Activated CD8-positive, alpha-beta T cell treated with anti-CD3 and anti-CD28 coated beads, Interleukin-2, amount 10 ng/mL, durations not matched to agents 7 days and 5 days (primary cell): ENCODE measurements at places on chromosomes 3 and 15. TPM values are rescaled to one million over a fixed set of nuclear protein-coding genes. Genes with fewer than 3 reads are reported as not detected.
A peak's percentile ranks its signal among the peaks of the same experiment; 100 is the strongest.

- no peaks in the 10 kb centered on the region for H3K36me3 ChIP-seq
- H3K27ac ChIP-seq, result no peak overlapping the region
- peaks cover 34% of the 10 kb centered on the region for H3K27me3 ChIP-seq
- no peaks in the 10 kb centered on the region for H3K4me1 ChIP-seq
- DNase-seq, result no peak
- H3K4me3 ChIP-seq, result no peak overlapping the region
Measured at GRCh38 chr3:46649436-46649835, 37.1 kb downstream of the FAM240A start.

GRCh38 chr15:95604634-95605036 lies 725.9 kb upstream of the NR2F2 start:
- H3K27me3 ChIP-seq, result peaks cover 3% of the 10 kb centered on the region
- no peak overlapping the region for H3K27ac ChIP-seq
- no peaks in the 10 kb centered on the region for H3K4me1 ChIP-seq

DNA sequence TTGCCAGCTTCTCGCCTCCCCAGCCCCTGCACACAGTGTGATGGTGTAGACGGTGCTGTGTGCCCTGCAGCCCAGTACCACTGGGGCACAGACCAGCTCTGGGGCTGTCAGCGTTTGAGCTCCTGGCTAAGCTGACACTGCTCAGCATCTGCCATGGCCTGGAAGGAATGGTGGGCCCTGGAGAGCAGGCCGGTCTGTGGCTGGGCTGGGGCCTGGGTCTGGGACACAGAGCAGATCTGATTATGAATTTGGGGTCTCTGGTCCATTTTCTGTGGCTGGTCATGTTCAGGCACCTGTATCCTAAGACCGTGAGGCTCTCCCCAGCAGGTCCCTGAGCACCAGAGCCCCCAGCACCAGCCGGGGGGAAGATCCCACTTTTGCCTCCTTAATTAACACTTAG lies 34.7 kb downstream of the HCN4 start:
- no peaks in the 10 kb centered on the region for H3K4me1 ChIP-seq
- H3K36me3 ChIP-seq, result no peaks in the 10 kb centered on the region
- DNase-seq, result no peak
- H3K4me3 ChIP-seq, result no peak overlapping the region
- no peaks in the 10 kb centered on the region for H3K27me3 ChIP-seq
- H3K27ac ChIP-seq, result no peak overlapping the region

DNA sequence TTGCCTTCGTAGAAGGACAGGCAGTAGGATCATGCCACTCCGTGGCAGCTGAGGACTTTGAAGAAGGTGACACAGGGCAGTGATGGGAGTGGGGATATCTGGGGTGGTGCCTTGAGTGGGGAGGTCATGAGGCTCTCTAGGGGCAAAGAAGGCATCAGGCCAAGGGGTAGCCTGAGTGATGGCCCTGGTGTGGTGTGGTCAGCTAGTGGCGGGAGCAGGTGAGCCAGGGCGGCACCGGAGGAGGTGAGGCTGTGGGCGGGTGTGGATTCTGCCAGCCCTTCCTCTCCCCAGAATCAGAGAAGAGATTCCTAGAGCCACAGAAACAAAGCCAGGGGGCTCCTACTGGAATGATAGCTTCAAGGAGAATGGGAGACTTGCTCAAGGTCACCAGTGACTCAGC lies 18.4 kb downstream of the WNT7A start:
- peaks cover 16% of the 10 kb centered on the region for H3K4me1 ChIP-seq
- H3K36me3 ChIP-seq, result no peaks in the 10 kb centered on the region
- no peak overlapping the region for H3K4me3 ChIP-seq
- peaks cover 9% of the 10 kb centered on the region for H3K27me3 ChIP-seq
- DNase-seq, result no peak
- H3K27ac ChIP-seq, result no peak overlapping the region

The TMIE gene
- total RNA-seq, result not detected

- peaks cover 31% of the 10 kb centered on the region for H3K27me3 ChIP-seq
- DNase-seq, result no peak
- peak overlapping the region; percentile 36 for H3K27ac ChIP-seq
- peak overlapping the region; percentile 2 for H3K4me3 ChIP-seq
- no peaks in the 10 kb centered on the region for H3K36me3 ChIP-seq
Measured at GRCh38 chr15:70768257-70768883, 5.0 kb upstream of the UACA start.

The ITIH1 gene
- total RNA-seq, result not detected

DNA sequence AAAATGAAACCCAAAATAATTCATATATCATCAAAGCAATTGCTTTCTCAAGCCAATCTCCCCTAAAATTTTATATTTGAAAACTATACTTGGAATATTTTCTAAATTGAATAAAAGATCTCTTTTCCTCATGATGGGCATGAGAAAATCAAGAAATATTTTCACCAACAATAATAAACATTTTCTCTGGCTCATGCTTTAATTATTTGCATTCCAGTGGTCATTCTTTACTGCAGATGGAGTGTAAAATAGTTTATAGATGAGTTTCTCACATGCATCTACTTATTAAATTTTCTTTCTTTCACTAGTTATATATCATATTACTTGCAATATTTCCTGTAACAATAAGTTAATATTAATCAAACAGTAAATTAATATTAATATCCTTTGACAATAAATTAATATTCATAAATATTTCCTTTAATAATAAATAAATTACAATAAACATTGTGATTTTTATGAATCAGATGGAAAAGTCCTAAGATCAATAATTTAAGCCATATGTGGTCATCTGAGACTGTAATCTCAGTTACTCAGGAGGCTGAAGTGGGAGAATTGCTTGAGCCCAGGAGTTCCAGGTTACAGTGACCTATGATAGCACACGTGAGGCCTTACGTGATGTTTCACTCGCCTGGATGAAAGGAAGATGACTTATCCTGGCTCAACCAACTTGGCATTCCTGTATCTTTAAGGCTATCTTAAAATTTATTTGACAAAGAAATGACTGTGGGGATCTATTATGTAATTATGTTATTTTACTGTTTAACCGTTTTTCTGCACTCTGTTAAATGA lies 958.8 kb downstream of the ZPLD1 start:
- no peaks in the 10 kb centered on the region for H3K27me3 ChIP-seq
- no peaks in the 10 kb centered on the region for H3K4me1 ChIP-seq
- no peak overlapping the region for H3K27ac ChIP-seq

The REC114 gene
- total RNA-seq, result not detected

DNA sequence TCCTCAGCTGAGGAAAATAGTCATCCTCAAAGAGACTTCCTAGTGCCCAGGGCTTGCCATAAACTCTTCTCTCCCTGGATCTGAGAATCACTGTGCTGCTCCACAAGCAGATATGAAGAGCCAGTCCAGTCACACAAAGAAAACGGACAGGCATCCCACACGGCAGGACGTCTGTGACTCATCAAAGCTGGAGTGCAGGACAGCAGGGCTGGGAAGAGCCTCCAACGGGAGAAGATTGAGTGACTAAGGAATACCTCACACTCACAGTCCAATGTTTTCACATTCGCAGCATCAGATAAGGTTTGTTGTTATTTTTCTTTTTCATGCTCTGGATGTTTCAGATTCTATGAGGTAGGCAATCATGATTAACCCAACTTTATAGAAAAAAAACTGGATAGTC lies 57.8 kb downstream of the NEK10 start:
- no peaks in the 10 kb centered on the region for H3K4me1 ChIP-seq
- no peak overlapping the region for H3K27ac ChIP-seq
- peaks cover 6% of the 10 kb centered on the region for H3K27me3 ChIP-seq
- DNase-seq, result no peak
- no peak overlapping the region for H3K4me3 ChIP-seq
- H3K36me3 ChIP-seq, result no peaks in the 10 kb centered on the region

DNA sequence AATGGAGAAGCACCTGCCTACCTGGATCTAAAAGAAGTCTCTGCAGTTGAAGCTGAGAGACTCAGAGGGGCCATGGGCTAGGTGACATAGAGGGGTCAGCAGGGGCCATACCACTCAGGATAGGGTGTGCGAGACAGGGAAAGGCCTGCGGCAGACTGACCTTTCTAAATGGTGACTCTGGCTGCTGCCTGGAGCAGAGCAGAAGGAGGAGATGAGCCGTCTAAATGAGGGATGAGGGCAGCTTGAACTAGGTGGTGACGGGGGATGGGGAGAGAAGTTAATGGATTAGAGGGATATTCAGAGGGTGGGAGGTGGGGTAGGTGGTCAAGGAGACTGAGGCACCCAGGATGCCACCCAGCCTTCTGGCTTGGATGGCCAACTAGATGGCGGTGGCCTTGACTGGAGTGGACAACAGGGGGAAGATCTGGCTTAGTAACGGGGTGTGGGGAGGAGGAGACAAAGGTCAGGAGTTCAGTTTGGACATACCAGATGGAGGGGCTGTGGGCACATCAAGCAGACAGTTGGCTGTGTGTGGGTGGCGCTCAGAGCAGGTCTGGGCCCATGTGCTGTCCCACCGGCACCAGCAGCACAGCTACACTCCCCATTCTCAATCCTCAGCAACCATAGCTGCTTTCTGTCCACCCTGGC lies 3.2 kb upstream of the ITIH1 start:
- H3K4me3 ChIP-seq, result no peak overlapping the region
- no peaks in the 10 kb centered on the region for H3K36me3 ChIP-seq
- H3K27me3 ChIP-seq, result peaks cover 4% of the 10 kb centered on the region
- H3K27ac ChIP-seq, result no peak overlapping the region
- DNase-seq, result no peak
- H3K4me1 ChIP-seq, result peaks cover 25% of the 10 kb centered on the region

The GOLGA8M gene
- total RNA-seq, result 5.2 TPM

DNA sequence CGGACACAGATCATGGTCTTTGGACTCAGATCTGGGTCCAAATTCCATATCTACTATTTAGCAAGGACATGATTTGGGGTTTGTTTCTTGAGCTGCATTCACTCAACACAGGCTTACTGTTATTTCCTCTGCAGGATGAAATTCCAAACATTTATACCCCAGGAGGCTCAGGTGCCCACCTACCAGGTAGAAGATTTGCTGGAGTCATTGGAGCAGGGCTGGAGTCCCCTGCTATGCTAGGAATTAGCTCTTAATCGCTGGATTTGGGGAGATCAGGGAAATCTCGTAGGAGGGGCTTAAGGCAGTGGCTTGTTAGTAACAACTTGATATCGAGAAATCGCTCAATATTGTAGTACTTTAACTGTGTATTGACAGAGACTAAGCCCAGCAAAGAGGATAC lies 193.0 kb downstream of the IL20RB start:
- peaks cover 5% of the 10 kb centered on the region for H3K27me3 ChIP-seq
- H3K36me3 ChIP-seq, result no peaks in the 10 kb centered on the region
- no peak overlapping the region for H3K27ac ChIP-seq
- no peak overlapping the region for H3K4me3 ChIP-seq
- DNase-seq, result no peak
- no peaks in the 10 kb centered on the region for H3K4me1 ChIP-seq

GRCh38 chr3:39062180-39062579 lies 10.4 kb downstream of the WDR48 start:
- H3K4me3 ChIP-seq, result no peak overlapping the region
- H3K27ac ChIP-seq, result no peak overlapping the region
- peaks cover 5% of the 10 kb centered on the region for H3K4me1 ChIP-seq
- peaks cover 4% of the 10 kb centered on the region for H3K36me3 ChIP-seq
- H3K27me3 ChIP-seq, result no peaks in the 10 kb centered on the region
- DNase-seq, result no peak

DNA sequence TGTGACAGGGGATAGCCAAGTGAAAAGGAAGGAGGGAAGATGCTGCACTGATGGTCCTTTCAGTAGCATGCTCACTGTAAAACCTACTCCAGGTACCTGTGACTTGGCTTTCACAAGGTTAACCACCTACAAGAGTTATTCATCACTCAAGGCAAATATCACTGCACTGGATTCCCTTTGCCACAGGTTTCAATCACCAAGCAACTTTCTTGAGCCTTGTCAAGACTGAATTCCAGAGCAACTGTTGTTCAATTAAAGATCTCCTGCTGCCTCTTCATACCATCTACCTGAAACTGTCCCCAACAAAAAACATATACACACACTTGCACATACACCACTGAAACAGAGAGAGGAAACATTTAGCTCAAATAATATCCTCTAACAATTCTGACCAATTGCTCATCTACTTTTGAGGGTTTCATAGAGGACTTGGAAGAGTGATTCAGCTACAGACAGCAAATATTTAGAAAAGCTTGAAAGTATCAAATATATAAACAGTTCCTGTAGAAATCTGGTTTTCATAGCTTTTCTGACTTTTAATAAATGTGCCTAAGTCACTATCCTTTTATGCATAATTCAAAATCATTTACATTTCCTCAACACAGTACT lies 6.5 kb downstream of the IGF2BP2 start:
- H3K27ac ChIP-seq, result no peak overlapping the region
- H3K4me3 ChIP-seq, result no peak overlapping the region
- H3K27me3 ChIP-seq, result peaks cover 41% of the 10 kb centered on the region
- H3K36me3 ChIP-seq, result no peaks in the 10 kb centered on the region

- H3K27ac ChIP-seq, result peak overlapping the region; percentile 93
- peak overlapping the region; percentile 93 for H3K4me3 ChIP-seq
- peaks cover 21% of the 10 kb centered on the region for H3K36me3 ChIP-seq
- no peak for DNase-seq
- peaks cover 66% of the 10 kb centered on the region for H3K4me1 ChIP-seq
Measured at GRCh38 chr3:101828276-101828675, 21.0 kb upstream of the NFKBIZ start.

DNA sequence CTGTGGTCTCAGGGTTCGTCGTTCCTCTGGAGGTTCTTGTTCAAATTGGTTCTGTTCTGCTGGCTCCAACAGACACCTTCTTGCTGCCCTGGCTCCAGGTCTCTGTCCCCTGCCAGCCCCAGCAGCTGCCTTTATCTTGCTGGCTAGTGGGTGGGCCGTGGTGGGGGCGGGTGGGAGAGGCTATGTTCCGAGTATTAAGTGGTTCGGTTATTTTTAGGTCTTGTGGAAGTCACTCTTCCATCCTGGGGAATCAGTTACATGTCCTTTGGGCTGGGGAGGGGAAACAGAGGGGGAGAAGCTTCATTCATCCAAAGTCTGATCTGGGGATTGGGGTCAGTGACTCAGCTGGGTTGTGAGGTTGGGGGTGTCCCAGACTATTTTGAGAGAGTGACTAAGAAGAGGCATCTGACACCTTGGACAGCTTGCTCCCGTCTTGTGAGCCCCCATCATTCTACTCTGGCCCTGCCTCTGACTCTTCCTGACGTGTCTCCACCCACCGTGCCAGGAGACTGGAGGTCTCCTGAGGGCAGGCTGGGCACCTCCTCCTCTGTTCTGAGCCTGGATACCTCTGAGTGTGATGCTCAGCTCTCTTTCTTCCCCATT lies at the start of gene XIRP1:
TSS of gene XIRP1 (minus strand) at position 106 of the 603 bp plus-strand sequence. CDS start 3,150 bp downstream, outside the sequence.
- no peak within 1 kb of the TSS for H3K4me3 ChIP-seq
- no peak within 1 kb of the TSS for H3K27ac ChIP-seq
- no peaks in the 10 kb centered on the region for H3K36me3 ChIP-seq
- H3K27me3 ChIP-seq, result peaks cover 7% of the 10 kb centered on the region
- H3K4me1 ChIP-seq, result peaks cover 2% of the 10 kb centered on the region
- no peak for DNase-seq

- H3K4me1 ChIP-seq, result no peaks in the 10 kb centered on the region
- no peak overlapping the region for H3K4me3 ChIP-seq
- H3K27ac ChIP-seq, result no peak overlapping the region
- no peak for DNase-seq
- H3K27me3 ChIP-seq, result peaks cover 16% of the 10 kb centered on the region
- no peaks in the 10 kb centered on the region for H3K36me3 ChIP-seq
Measured at GRCh38 chr3:139252719-139253118, 91.1 kb upstream of the MRPS22 start.
